ENCODE measurements at places on chromosomes 13 and 19.

- DNase-seq = no peak
Observed at GRCh38 chr13:112267660-112268059, 108.5 kb upstream of the SPACA7 start.

DNA sequence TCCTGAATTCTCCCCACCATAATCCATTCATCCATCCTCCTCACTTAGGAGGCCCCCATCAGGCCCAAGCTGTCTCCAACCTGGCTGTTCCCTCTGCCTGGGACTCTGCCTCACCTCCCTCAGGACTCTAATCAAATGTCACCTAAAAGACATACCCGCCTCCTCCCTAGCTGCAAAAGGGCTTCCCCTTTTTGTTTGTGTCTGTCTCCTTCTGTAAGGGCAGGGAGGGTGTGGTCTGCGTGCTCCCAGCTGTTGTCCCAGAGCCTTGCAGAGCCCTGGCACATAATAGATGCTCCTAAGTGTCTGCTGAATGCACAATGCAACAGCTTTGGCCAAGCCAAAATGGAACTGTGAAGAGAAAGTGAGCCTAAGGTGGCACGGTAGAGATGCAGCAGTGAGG lies 4.4 kb downstream of the TRIR start:
- no peak for DNase-seq

GRCh38 chr19:11446652-11447301 lies 11.3 kb downstream of the PRKCSH start:
- DNase-seq = no peak

DNA sequence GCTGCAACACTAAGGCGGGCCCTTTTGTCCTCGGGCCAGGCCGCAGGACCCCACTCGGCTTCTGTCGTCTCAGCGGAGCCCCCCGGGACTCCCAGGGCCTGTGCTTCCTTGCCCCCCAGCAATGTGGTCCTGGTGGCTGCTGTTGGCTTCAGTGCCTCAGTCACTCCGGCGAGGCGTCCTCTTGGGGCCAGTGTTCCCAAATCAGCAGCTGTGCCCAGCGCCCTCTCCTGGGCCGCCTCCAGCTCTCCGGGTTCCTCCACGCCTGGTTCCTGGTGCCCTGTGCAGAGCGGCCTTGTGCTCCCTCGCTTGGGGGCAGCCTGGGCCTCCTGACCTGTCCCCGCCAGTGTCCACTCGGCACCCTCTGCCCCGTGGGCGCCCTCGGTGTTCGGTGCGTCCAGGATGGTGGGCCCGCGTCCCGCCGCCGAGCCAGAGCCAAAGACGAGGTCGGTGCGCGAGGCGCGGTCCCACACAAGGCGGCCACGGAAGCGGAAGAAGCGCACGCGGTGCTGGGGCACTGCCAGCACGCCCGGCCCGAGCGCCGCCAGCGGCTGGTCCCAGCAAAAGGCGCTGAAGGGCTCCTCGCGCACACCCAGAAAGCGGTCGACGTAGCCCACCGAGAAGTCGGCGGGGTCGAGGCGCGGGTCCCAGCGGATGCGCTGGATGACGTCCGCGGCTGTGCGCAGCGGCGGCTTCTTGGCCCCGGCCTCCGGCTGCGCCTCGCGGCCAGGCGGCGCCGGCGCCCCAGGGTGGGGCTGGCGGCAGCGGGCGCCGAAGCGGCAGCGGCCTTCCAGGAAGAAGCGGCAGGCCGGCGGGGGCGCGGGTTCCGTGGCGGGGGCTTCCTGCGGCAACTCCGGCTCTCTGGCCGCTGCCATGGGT lies 685 bp downstream of the LENG9 start:
- DNase-seq = peak; percentile 90

DNA sequence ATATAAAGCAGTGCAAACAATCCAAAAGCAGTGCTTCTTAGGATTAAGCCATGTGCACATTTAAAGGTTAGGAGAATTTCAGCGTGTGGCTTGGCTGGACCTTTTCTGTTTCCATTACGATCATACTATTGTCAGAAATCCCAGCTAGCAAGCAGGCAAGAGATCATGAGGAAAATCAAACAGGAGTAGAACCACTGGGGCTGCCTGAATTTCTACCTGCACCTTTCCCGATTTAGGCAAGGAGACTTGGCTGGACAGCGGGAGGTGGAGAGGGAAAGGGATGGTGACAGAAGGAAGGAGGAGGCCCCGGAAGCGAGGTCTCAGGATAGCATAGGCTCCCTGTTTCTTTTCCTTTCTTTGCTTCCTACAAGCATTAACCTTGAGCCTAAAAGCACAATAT lies 102.5 kb downstream of the FGF14 start:
- no peak for DNase-seq

DNA sequence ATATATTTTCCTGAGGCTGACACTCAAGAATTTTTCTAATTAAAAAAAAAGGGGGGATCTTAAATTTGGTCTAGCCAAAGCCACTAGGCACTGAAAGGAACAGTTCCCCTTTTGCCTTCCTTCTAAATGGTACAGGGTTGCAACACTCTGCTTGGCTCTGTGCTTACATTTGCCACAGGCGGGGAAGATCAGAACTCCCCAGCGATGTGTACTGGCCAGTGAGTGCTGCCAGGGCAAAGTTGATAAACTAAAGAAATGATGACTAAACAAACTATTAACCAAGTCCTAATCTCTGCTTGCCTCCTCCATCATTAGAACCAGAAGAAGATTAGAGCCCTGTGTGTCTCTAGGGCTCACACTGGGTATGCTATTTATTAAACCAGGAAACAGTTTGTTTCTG lies 75.3 kb upstream of the SCEL start:
- no peak for DNase-seq

GRCh38 chr19:46887240-46887782 lies 26.5 kb downstream of the ARHGAP35 start:
- no peak for DNase-seq

- DNase-seq = no peak
Observed at GRCh38 chr19:3129112-3129511, 6.7 kb upstream of the GNA15 start.

DNA sequence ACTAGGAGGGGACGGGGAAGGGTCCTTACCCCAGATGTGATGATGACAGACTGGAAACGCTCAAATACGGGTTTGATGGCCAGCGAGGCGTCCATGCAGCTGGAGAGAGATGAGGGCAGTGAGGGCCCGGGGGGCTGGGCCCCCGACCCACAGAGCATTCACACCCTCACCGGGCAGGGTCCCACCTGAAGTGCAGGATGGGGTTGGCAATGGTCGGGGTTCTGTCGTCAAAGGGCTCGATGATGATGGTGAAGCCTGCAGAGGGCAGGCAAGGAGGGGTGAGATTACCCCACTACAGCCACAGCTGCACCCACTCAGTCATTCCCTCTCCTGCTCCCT lies 13.0 kb downstream of the ERCC2 start:
- DNase-seq = no peak

DNA sequence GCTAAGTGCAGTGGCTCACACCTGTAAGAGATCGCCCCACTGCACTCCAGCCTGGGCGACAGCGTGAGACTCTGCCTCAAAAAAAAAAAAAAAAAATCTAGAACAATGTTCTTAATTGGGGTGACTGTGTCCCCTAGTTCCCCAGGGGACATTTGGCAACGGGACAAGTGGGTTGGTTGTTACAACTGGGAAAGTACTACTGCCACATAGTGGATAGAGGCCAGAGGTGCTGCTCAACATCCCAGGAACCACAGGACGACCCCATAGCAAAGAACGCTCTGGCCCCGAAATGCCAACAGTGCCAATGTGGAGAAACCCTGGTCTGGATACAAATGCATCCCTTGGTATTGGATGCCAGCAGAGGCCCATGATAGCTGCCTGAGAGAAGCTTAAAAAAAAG lies 11.8 kb downstream of the NLRP12 start:
- DNase-seq = peak; percentile 20

DNA sequence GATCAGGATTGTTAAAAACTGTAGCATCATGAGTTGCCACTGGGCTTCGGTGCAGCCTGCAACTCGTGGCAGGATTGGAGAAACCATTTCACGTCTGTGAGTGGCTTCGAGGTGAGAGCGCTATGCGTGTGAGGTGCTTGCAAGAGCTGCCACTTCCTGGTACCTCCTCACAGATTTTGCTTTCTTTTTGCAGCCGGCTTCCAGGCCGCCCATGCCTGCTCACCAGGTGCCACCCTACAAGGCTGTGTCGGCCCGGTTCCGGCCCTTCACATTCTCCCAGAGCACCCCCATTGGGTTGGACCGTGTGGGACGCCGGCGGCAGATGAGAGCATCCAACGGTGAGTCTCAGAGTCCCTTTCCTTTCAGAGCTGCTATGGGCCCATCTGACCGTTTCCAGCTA lies 57.9 kb upstream of the C1QTNF9 start:
- DNase-seq = no peak

- DNase-seq = peak; percentile 91
Observed at GRCh38 chr13:78241278-78241919, 322.8 kb upstream of the EDNRB start.

GRCh38 chr19:28396287-28396831 lies 816.6 kb downstream of the UQCRFS1 start:
- DNase-seq = peak; percentile 85

- no peak for DNase-seq
Observed at GRCh38 chr19:4077800-4078684, 11.3 kb upstream of the ZBTB7A start.

Measured in NCI-H526 (cell line).